ELF-1 (cell line): ENCODE measurements at places on chromosomes 5 and 9.

GRCh38 chr5:124951661-124952060 is 205.2 kb upstream of the ZNF608 start:
- no peak for DNase-seq

DNA sequence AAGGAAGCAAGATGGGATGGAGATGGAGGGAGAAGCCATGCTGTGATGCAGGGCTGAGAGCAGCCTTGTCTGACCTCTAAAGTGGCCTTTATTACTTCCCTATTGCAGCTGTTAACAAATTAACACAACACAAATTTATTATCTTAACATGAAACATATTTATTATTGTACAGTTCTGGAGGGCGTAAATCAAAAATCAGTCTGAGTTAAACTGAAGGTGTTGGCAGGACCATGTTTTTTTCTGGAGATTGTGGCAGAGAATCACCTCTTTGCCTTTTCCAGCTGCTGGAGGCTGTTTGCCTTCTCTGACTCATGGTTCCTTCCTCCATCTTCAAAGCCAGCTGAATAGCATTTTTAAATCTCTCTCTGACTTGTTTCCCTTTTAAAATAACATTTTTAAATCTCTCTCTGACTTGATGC is 7.2 kb upstream of the MCC start:
- no peak for DNase-seq

DNA sequence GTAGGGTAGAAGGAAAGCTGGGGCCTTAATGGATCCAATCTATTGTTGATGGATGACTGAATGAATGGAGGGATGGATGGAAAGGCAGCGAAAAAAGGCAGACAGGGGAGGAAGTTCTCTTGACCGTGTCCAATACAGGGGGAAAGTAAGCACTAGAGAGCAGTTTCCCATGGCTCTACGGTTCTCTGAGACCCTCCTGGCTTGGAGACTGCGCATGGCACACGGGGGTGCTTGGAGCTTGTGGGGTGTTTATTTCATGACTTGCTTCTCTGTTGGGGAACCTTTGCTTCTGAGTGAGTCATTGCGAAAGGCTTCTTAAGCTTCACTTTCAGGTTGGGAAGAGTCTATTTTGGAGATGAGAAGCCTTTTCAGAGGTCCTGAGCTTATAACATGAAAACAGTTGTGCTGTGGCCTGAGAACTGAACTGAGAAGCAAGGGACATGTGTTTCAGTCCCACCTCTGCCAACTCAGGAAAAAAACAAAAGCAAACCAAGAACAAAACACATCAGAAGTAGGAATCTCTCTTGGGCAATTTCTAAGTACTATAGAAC is 12.8 kb upstream of the TEX48 start:
- no peak for DNase-seq

DNA sequence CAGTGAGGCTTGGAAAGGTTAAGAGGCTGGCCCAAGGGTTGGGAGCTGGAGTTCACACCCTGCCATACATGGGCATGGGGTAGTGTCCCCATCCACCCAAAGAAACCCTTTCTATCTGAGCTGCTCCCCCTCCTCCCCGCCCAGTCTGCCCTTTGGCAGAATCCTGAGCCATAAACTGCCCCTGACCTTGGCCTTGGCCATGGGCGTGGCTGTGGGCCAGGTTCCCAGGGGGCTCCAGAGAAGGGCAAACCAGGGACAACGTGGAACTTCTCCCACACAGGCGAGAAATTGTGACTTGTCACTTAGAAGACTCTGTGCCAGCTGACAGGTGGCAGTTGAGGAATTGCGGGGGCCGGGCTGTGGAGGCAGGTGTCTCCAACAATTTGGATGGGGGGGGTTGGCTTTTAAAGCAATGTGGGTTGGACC is 4.8 kb downstream of the FAM78A start:
- DNase-seq = no peak

GRCh38 chr9:26744191-26744965 is 148.2 kb downstream of the CAAP1 start:
- no peak for DNase-seq

- no peak for DNase-seq
Measured at GRCh38 chr9:33221568-33221884, 18.4 kb upstream of the SPINK4 start.

DNA sequence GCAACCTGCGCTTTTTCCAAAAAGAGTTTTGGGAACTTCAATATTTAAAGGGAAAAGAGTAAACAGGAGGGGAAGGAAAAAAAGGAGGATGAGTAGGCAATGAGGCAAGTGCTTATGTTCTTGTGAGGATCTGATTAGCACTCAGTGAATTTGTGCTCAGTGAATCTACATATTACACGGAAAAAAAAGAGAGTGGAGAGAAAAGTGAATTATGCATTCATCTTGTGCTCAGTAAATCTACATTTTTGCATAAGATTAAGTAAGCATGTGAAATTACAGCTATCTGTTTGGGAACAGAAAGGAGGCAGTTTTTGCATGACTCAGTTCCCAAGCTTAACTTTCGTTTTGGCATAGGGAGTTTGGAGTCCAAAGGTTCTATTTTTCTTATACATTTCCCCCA is 170.1 kb downstream of the CDH10 start:
- no peak for DNase-seq

GRCh38 chr9:102273952-102274351 is 535.5 kb upstream of the GRIN3A start:
- no peak for DNase-seq

DNA sequence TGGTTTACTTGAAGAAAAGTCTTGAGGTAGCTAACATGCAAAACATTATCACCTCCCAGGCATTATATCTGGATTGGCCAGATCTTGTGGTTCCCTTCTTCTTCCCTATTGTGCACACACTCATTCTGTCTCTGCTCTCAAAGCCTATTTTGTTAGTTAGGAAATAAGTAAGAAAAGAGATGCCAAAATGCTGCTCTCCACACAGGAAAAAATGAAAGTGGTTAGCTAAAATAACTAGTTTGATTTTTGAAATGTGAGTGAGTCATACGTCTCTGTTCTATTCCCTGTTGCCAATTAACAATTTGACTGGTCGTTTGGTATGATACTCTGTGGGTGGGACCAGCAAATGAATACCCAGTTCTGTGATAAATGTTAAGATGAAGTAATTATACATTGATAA is 28.1 kb downstream of the LMNB1 start:
- no peak for DNase-seq
